Right ventricle myocardium superior (tissue), 1 donor: ENCODE measurements at places on chromosomes 11 and 22. TPM values are rescaled to one million over a fixed set of nuclear protein-coding genes. Genes with fewer than 3 reads are reported as not detected.

DNA sequence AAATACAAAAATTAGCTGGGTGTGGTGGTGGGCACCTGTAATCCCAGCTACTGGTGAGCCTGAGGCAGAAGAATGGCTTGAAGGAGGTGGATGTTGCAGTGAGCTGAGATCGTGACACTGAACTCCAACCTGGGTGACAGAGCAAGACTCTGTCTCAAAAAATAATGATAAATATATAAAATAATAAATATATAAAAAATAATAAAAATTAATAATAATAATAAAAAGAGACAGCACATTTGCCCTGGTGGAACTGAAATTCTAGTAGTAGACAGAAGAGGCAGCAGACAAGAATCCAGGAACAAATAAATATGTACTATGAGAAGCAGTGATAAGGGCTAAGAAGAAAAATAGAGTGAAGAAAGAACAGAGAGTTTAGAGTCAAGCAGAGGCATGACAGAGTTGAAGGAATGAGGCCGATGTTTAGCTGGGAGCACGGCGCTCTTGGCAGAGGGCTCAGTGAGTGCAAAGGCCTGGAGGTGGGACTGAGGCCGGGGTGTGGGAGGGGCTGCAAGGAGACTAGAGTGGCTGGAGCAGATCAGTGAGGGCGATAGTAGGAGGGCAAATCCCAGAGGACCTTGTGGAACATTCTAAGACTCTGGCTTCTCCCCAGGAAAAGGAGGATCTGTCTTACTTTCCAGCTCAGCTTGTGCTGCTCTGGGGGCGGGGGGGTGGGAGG is 410.3 kb downstream of the MN1 start:
- peak; percentile 82 for DNase-seq

DNA sequence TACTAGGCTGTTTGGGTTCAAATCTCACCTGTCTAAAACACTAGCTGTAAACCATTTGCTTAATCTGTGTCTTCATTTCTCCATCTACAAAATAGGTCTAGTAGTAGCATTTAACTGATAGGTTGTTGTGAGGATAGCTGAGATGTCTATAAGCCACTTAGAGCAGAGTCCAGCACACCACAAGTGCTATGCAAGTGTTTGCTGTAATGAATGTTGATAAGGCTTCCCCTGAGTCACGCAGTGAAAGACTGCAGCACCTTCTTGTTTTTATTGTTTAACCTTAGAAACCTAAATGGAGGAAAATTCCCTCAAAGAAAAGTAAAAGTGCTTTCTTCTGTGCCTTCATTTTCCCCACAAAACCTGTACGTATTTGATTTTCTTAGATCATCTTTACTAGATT is 23.1 kb upstream of the LDHA start:
- DNase-seq = no peak

The RAPSN gene
- total RNA-seq = 6.7 TPM

DNA sequence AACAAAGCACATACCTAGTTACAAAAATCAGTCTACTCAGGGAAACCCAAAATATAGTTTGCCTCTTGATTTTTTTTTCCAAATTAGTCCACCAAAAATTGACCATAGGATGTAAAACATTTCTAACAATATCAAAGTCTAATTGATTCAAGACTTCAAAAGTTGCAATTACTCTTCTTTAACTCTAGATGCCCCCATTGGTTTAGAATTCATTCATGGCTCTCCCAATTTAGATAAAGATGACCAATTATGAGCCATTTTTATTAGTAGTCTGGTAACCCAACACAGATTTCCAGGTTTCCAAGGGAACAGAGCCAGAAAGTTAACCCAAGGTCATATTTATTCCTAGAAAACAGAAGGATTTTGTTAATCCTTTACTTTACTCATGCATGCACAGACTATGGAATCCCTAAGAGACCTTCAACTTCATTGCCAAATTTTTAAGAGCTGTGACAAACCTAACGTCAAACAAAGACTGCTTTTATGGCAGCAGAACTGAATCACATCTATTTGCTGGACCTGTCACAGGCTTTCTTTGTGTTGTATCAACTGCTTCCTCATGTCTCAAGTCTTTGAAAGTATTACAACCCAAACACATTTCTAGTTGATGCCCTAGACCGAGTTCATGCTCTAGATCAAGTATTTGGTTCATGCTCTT is 55.3 kb downstream of the C22orf42 start:
- DNase-seq = no peak
